SJSA1 (cell line): ENCODE measurements at places on chromosomes 12 and 14.

GRCh38 chr12:121114019-121114639, 18.5 kb upstream of the P2RX7 start:
- DNase-seq: no peak

- no peak for DNase-seq
These were observed 151.5 kb downstream of the LRFN5 start for GRCh38 chr14:41758011-41758665.

DNA sequence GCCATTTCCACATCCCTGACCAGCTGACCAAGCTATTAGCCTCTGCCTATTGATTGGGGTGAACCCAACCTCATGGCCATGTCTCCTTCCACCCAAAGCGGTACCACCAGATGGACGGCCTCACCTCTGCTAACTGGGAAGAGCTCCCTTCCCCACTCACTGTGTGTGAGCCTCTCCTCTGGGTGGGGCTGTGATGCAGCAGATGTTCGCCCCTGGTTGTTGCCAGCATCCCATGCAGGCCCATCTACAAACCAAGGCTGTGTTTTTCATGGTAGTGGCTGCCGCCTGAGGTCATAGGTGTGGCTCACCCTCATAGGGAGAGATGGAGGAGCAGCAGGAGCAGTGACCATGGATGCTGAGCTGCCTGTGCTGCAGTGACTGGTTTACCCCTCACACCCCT, 47.6 kb upstream of the RD3L start:
- no peak for DNase-seq

- DNase-seq: no peak
These were observed 7.6 kb upstream of the RTL1 start for GRCh38 chr14:100910888-100911664.

DNA sequence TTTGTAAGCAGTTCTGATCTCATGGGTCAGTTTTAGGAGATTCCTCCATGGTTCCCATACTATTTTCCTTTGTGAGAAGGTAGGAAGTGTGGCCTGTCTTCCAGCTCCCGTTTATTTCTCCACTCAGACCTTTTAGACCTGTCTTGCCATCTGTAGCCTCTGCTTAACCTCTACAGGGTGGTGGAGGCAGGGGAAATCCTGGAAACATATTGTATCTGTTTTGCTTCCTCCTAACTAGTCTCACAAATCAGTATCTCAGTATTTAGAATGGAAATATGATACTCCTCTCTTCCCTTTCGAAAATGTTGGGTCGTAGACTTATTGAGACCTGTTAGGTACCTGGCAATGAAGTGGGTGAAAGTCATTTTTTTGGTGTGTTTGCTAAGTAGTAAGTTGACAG, 399.4 kb upstream of the RGS6 start:
- no peak for DNase-seq

GRCh38 chr12:623172-623864, 39.9 kb downstream of the NINJ2 start:
- no peak for DNase-seq

DNA sequence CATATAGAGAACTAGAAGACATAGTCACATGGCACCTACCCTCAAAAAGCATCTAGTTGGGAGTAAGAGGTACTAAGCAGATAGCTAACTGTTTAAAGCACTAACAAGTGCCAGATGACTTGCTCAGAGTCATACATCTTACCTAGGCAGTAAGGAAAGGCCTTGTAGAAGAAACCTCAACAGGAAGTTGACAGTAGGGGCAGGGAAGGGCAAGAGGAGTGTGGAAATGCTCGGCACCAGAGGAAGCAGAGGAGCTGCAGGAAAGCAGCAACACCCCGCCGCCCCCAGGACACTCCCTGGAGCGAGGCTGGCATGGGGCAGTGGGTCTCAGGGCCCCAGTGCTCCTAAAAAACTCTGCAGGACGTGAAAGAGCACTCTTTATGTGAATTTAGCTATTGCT, 92.9 kb downstream of the PPP2R5C start:
- no peak for DNase-seq

DNA sequence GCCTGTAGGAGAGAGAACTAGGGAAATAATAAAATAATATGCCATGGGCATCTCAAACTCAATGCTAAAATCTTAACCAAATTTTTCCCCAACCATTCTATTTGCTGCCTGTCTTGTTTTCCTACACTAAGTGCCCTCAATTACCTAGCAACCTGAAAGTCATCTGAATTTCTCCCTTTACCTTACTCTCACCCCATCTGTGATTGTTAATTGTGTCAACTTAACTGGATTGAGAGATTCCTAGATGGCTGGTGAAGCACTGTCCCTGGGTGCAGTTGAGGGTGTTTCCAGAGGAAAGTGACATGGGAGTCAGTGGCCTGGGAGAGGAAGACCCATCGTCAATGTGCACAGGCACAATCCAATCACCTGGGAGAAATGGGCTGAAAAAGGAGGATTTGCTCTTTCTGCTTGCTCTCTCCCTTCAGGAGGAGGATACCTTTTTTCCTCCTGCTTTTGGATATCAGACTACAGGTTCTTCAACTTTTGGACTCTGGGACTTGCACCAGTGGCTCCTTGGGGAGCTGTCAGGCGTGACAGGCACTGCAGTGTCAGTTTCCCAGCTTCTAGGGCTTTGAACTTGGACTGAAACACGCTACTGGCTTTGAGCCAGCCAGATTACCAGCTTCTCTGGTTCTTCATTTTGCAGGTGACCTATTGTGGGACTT, 100.1 kb downstream of the PPP1R12A start:
- no peak for DNase-seq

DNA sequence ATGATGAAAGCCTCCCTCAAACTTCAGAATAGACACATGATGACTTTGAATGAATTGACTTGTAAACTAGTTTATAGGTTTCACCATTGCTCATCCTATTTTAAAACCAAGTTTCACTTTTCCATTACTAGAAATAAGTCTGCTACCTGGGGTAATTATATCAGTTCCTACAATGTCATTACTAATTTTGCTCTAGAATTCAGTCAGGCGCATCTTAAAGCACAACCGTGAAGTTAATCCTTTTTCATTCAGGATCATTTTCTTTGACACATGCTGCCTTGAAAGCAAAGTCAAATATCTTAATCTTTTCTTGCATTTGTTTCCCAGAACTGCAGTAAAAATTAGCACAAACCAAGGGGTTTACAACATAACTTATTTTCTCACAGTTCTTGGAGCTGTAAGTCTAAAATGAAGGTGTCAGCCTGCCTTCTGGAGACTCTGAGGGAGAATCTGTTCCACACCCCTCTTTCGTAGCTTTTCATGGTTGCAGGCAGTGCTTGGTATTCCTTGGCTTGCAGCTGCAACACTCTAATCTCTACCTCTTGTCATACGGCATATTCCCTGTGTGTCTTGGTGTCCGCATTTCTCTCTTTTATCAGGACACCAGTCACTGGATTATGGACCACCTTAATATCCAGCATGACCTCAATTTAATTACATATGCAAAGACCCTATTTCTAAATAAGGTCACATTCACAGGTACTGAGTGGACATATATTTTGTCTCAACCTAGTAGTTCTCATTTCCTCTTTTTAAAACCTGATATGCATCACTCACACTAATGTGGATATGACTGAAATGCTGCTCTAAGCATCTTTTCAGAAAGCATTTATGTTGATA, 114.3 kb upstream of the PDZRN4 start:
- no peak for DNase-seq

- DNase-seq: no peak
These were observed 77.0 kb upstream of the FOXN3 start for GRCh38 chr14:89493877-89494634.

GRCh38 chr14:105385322-105385637, 13.1 kb upstream of the TEX22 start:
- DNase-seq: no peak

DNA sequence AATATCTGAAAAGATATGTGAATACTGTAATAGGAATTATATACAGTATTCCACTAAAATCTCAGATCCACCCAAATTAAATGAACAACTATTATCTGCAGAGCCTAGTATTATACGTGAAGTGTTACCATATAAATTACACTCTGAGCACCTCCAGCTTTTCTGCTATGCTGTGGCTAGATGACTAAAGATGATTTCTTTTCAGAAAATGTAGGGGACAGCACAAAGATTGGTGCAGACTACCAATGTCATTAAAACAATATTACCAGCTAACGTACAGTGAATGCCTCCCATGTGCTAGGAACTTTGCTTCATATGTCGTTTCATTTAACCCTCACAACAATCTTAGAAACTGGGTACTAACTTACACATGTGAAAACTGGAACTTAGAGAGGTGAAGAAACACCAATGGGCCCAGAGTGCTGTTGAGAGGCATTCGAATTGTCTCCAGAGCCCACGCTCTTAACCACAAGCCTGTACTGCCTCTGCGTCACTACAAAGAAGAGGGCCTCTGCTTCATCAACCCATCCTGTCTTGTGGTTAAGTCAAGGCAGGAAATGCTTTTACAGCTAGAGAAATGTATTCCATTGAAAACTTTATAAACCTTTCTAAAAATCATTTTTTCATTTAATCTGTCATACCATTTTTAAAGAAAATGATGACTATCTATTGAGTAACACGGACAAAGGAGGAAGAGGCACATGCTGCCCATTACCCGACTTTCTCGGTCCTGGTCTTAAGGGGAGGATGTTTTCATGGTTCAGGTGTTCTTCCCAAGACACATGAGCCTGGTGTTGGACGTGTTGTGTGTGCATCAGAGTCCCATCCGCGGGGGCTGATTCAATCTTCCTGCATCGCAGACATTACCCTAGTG, 1.3 kb downstream of the GPR65 start:
- DNase-seq: no peak

DNA sequence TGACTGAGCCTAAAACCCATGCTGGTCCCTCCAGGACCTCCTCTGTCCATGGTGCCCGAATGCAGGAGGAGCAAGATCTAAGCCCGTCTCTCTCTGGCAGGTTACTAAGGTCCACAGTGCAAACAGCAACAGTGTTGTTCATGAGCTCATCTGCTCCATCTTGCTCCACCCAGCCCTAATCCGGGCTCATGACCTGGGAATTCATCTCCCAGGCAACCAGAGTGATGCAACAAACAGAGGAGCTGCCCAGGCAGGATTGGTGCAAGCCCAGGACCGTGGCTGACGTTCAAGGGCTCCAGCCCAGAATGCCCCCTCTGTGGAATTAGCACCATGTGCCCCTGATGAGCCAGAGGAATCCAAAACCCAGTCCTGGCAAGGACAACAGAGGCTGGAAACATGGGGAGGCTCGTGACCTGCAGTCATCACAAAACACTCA, 29.9 kb downstream of the HSPB8 start:
- no peak for DNase-seq

GRCh38 chr12:94535510-94535921, 75.8 kb upstream of the CEP83 start:
- no peak for DNase-seq

DNA sequence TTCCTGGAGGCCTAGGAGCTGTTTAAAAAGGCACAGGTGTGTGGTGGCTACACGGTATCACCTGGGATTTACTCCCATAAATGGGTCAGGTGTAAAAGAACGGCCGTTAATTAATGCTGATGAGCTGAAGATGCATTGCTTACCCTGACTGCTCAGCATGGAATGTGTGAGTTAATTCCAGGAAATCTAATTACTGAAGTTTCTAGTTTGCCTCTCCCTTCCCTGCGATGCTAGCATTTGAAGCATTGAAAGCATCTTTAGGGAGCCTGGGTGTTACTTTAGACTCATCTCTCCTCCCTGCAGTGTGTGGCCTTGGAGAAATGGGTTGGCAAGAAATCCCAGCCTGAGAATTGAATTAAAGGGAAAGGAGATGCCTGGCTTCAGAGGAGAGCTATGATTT, 415.9 kb downstream of the FUT8 start:
- DNase-seq: no peak

DNA sequence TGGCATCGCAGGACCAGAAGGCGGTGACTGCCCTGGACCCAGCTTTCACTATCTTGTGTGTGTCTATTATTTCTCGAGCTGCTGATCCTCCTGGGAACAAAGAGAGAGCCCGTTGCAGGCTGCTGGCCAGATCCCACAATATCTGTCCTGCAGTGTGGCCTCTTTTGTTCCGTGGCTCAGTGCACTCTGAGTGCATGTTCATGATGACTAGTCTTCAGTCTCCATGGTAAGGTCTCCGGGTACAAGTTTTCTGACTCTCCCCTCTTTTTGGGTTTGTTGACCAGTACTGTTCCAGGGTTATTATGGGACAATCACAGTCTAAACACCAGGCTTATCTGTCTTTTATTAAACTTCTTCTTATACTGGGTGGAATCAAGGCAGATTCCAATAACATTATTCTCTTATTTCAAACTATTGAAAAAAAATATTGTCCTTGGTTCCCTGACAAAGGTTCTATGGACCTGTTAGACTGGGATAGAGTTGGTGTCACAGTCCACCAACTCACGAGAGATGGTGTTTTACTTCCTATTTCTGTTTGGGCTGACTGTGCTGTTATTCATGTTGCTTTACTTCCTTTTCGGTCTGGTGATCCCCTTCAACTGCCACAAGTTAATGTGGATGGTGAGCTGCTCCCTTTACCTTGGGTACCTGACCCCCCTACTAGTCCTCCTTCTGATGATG, 192.9 kb upstream of the ALG10B start:
- no peak for DNase-seq

- DNase-seq: no peak
These were observed 3.7 kb upstream of the SIX1 start for GRCh38 chr14:60652674-60653651.

DNA sequence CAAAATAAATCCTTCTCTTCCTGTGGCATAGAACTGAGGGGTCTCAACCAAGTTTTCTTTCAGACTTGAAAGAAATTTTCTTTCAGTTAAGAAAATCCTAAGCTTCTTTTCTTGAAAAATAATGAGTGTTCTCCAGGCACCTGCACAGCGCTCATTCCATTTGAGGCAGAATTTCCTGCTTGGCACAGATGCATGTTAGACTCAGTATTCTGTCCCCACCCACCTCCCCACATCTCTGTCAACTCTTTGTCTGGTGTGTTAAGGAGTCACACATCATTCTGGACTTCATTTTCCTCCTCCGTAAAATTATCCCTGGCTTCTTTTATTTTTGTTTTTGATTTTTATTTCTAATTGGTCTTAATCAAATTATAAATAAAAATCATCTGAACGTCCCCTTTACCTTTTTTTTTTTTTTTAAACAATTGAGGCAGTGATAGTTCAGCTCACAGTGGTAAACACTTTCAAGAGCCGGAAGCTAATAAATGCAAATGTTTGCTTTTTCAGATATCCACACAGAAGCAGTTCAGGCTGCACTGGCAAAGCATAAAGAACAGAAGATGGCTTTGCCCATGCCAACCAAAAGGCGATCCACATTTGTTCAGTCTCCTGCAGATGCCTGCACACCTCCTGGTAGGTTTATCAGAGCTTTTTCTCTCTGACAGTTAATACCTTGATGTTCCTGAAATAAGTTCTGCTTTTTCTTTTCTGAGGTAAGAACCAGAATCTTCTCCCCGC, 104.0 kb upstream of the ATF1 start:
- DNase-seq: no peak

DNA sequence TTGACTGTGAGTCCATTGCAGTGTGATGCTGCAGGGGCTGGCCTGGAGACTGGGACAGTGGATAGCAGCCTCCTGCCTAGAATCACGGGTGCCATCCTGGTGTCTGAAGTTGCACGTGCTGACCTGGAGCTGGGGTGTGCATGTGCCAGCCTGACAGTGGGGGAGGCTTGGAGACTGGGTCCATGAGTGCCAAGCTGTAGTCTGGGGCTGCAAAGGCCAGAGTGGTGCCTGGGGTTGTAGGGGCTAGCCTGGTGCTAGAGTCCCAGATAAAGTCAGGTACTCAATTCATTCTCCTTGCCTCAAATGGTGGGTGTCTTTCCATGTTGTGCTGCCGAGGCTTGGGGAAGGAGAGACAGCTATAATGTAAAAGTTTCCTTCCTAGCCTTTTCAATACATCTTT, 181.9 kb upstream of the NPAS3 start:
- DNase-seq: no peak

- DNase-seq: no peak
These were observed 910 bp upstream of the WASHC4 start for GRCh38 chr12:105106621-105107020.

- DNase-seq: no peak
These were observed 28.5 kb downstream of the FMNL3 start for GRCh38 chr12:49678711-49679110.
